ENCODE measurements at places on chromosomes 2 and 18.

DNA sequence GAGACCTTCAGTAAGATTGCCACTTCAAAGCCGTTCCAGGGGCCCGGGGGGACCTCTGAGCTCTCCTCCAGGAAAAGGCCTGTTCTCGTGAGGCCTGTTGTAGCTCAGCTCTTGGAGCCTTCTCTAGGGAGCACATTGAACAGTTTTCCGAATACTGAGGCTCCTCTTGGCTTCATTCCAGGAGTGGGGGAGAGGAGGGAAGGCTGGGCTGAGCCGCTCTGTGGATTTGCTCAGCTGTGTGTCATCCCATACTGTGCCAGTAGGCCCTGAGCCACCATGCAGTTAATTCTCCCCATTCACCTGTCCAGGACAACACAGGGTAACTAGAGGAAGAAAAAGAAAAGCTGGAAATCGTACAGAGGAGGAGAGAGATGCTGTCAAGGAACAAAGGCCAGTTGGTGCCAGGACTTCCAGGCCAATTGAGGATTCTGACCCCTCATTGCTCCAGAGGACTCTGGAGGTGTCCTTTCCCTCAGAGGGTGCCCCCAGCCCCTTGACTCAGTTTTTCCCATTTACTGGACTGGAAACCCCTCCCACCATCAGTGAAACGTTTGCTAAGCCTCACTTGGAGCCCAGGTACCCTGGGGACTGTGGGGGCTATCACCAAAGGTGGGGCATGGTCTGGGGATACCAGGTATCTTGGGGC, 41.4 kb downstream of the HS1BP3 start:
- DNase-seq, result peak; percentile 36

GRCh38 chr2:147297820-147298219, 547.0 kb upstream of the ACVR2A start:
- DNase-seq, result no peak

DNA sequence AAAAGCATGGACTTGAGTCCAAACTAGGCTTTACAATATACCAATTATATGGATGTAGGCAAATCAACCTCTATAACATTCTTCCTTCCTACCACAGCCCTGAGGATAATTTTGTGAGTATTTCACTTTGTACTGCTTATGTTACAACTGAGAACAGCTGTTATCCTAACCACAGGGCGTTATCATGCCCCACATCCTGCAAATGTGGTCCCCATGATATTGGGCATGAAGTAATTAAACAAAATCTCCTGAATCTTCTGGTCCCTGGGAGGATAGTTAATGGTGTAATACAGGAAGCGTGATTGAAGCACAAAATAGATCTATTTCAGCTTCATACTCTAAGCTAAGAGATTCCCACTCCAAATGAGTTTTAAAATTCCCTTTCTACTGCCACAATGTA, 223.6 kb downstream of the CDH20 start:
- no peak for DNase-seq

- peak; percentile 84 for DNase-seq
Observed at GRCh38 chr18:49849331-49850217, 36.2 kb upstream of the ACAA2 start.

- DNase-seq, result no peak
Observed at GRCh38 chr18:51278045-51278649, 80.7 kb upstream of the MEX3C start.
